ENCODE measurements at places on chromosomes 1 and 21.

DNA sequence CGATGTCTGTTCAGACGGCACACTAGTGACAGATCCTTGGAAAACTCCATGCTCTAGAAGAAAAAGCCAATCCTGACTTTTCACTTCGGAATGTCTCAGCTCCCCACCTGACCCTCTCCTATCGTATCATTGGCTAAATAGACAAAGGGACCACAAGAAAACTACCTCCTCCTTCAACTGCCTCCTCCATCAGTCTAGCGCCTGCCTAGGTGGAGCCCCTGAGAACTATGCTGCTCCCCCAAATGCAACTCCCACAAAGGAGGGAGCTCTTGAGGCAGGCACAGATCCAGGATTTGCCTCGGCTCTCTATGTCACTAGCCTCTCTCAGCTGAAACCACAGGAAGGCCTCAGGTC is 148.4 kb downstream of the TOMM20 start:
- DNase-seq = no peak

- DNase-seq = no peak
Measured at GRCh38 chr1:214496126-214496525, 55.3 kb downstream of the PTPN14 start.

- no peak for DNase-seq
Measured at GRCh38 chr1:101704895-101705294, 291.8 kb downstream of the OLFM3 start.

- no peak for DNase-seq
Measured at GRCh38 chr1:82181846-82182245, 381.1 kb downstream of the ADGRL2 start.
